ENCODE measurements at places on chromosomes 11 and 22.

DNA sequence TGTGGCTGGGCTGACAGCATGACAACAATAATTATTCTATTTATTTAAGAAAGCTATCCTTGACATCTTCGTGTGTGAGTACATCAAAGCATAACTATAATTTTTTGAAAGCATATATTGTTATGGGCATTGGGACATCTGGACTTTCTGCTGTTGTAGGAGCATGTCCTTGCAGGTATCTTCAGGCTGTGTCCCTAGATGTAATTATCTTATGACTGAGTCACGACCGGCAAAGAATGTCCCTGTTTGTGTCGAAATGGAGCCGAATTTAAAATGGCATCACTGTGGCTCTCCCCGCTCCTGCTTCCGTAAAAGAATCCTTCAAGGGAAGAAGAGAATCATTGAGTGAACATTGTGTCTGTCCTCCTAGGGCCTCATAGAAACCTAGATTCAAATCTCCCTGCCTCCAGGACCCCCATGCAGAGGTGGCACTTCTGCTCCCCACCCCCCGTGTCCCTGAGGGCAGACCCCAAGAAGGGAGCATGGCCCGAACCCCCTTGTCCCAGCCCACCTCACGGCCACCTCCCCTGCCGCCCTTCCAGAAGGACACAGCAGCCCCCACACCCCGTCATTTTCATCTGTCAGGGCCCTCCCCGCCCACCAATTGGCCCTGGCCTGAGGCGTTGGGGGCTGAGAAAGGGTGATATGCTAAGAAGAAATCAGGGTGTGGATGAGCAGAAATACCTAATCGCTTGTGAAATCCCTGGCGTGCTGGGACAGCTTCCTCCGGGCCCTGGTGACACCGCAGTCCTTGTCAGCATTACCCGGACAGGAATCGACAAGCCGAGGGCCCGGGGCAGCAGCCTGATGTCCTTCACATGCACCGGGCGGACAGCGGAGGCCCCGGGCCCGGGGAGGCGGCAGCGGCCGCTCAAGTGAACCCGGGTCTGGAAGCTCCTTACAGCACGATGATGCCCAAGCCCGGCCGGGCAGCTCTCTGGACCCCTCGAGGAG lies 48.6 kb upstream of the SLC22A12 start:
- DNase-seq, result no peak

GRCh38 chr22:47207846-47208554 lies 445.6 kb downstream of the TBC1D22A start:
- no peak for DNase-seq

GRCh38 chr11:46527591-46528130 lies 66.2 kb downstream of the AMBRA1 start:
- no peak for DNase-seq

DNA sequence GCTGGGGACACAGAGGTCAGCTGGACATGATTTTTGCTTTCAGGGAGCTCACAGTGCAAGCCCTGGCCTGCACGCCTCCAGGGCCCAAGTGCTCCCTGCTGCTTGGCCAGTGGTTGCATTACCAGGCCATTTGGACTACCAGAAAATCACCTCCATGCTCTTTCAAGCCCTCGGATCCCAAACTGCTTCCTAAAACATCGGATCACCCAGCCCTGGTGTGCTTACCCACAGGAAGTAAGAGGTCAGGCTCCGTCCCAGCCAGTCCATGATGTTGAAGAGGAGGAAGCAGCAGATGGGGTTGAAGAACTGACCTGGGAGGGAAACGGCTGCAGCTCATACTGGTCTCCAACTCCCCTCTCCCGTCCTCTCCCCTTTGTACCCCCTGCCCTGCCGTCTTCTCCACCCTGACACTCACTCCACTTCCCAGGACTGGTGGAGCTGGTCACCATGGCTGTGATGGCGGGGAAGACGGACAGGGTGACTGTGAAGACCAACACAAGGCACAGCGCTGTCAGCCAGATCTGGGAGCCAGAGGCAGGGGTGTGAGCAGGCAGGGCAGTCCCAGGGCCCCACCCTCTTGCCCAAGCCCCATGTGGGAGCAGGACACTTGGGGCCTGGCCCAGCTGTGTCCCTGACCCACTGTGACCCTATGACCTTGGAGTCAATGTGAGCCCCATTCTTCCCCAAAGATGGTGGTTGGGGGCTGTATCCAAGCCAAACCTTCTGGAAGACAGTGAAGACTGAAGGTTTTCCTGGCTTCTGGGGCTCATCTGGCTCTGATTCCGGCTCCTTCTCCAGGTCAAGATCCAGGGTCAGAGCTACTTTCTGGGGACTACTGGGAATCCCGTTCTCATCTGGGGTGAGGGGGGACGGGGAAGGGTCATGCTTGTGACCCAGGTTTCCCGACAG lies 5.6 kb downstream of the SLC29A2 start:
- DNase-seq, result peak; percentile 21

- DNase-seq, result no peak
These were observed 102.9 kb downstream of the CCDC81 start for GRCh38 chr11:86477495-86478155.

DNA sequence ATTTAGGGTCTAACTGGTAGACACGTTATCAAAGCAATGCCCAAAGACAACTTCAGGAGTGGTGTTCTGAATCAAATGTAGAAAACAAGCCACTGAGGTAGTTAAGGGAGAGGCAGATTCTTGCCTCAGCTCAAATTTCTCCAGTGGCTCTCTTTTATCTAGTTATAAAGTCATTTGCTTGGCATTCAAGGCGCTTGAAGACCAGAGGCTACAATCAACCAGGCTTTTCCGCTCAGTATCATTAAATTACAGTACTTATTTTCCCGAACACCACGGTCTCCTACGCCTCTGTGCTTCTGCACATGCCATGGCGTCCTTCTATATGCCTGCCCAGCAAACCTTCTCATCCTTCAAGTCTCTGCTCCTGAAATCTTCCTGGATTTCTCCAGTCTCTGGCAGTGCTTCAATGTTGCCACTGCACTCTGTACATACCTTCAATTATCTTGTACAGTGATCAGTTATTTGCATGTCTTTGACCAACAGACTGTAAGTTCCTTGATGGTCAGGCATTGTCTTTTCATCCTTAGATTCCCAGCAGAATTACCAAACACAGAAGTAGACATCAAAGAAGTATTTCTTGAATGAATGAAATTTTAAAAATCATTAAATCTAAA lies 1.4 kb downstream of the POGLUT3 start:
- DNase-seq, result peak; percentile 10

DNA sequence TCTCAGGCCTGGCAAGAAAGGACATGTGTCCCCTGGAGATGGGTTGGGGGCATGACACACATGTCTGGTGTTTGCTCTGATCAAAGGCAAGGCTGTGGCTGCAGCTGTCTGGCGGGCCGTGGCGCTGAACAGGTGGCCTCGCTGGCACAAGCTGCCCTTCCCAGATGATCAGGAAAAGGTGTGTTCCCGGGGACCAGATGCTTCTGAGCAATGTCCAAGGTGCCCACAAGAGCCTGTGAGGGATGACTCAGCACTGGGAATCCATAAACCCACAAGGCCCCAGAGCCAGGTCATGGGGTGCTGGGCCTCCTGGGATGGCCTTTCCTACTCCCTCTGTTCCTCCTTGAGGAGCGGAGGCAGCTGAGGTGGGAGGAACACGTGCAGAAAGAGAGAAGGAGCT lies 9.7 kb upstream of the LRP5 start:
- no peak for DNase-seq

DNA sequence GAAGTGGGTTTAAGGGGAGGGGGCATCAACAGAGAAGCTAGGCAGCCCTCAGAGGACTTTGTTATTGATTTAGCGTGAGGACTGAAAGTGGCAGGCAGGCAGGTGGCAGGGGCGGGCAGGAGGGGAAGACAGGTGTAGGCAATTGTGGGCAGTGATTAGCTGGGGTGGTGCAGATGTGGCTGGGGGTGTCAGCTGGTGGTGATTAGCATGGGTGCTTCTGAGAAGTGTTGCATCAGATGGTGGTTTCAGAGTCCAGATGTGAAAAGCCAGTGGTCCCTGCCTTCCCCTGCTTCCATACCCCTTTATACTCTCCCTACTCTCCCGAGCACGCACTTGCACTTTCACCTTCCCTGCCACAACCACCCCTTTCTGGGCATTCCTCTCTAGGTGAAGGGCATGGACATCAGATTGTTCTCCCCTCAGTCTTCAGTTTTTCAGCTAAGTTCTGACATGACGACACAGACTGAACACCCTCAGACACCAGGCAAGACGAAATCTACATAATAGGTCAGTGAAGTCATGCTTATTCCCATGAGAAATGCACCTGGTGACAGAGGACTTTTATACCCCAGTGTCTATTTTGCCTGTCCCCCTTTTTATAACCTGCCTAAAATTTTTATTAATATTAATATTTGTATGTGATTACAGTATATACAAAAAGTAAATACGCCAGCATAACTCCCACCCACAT lies 435.7 kb upstream of the CADM1 start:
- no peak for DNase-seq

DNA sequence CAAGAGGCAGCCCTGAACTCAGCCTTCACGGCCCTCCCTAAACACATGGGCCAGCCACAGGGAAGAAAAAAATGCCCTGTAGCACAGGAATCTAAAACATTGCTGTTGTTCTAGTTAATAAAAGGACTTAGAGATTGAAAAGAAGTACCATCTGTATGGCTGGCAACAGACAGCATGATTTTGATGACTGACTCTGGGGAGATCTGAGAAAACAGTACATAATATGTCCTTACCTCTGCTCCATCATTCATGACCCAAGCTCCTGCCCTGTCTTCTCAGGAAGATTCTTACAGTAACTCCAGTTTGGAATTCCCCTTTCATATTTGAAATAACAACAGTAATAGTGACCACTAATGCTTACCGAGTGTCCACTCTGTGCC lies 244.2 kb downstream of the ETS1 start:
- DNase-seq, result no peak

DNA sequence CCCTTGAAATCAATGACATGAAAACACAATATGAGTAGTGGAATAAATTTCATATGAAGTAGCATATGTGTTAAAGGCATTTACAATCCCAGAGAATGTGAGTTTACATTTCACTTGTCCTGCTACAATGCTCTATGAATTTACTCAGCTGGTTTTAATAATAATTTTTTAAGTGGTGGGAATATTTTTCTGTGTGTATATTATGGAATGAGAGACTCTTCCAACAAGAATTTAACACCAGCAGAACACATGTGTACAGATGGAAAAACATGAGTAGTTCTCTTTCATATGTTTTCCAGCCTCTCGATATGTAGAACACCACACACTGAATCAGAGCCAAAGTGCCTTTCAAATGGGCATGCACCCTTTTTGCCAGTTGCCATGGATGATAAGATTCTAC lies 170.4 kb downstream of the MAML2 start:
- no peak for DNase-seq

GRCh38 chr11:95372097-95372656 lies 141.2 kb upstream of the SESN3 start:
- DNase-seq, result peak; percentile 85

- DNase-seq, result no peak
These were observed 4.3 kb upstream of the SHISAL1 start for GRCh38 chr22:44317123-44317444.
